Pancreas (tissue), 10 donors: ENCODE measurements at places on chromosomes 11 and 22. TPM values are rescaled to one million over a fixed set of nuclear protein-coding genes. Genes with fewer than 3 reads are reported as not detected.

Gene LYVE1
- total RNA-seq, result 5.4 TPM

- DNase-seq, result no peak
- H3K4me3 ChIP-seq, result no peak overlapping the region
- H3K4me1 ChIP-seq, result no peaks in the 10 kb centered on the region
- no peaks in the 10 kb centered on the region for H3K36me3 ChIP-seq
- H3K27ac ChIP-seq, result no peak overlapping the region
These were observed 133.0 kb downstream of the ATG16L2 start for GRCh38 chr11:72947229-72947628.

DNA sequence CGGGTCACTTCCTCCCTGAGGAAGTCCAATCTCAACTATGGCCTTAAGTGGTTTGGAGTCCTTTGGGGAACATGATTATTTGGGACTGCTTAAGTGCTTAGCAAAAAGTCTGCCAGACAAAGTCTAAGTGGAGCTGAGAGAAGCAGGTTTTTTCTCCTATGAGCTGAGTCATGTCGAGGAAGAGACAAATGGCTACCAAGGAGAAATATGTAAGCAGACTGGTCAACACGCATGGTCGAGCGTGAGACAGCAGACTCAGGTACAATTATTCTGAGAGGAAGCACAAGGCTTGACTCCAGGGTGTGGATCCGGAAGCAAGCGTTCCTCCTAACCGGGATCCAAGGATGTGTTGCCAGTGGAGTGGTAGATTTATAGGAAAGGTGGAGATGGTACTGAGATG lies 30.6 kb downstream of the UBASH3B start:
- no peak for DNase-seq
- no peak overlapping the region for H3K4me3 ChIP-seq
- no peaks in the 10 kb centered on the region for H3K36me3 ChIP-seq
- no peaks in the 10 kb centered on the region for H3K27me3 ChIP-seq
- no peaks in the 10 kb centered on the region for H3K4me1 ChIP-seq

DNA sequence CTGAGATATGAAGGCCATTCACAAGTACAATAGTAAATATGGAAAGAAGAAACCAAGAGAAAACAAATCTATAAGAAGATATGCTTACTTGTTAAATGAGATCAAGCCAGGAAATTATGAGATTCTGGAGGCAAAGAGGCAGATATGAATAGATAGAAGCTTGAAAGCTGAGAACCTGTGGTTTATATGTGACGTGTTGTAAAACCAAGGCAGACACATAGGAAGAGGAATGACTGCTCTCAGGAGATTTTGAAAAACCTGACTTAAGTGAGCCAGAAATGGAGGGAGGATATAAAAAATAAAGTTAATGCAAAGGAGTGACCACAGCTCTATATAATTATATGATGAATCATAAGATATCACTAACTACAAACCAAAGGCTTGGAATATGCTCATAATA lies 1160.5 kb upstream of the CNTN5 start:
- no peaks in the 10 kb centered on the region for H3K4me1 ChIP-seq
- H3K36me3 ChIP-seq, result no peaks in the 10 kb centered on the region
- no peak for DNase-seq
- no peak overlapping the region for H3K4me3 ChIP-seq
